ENCODE measurements at places on chromosomes 4 and X.

DNA sequence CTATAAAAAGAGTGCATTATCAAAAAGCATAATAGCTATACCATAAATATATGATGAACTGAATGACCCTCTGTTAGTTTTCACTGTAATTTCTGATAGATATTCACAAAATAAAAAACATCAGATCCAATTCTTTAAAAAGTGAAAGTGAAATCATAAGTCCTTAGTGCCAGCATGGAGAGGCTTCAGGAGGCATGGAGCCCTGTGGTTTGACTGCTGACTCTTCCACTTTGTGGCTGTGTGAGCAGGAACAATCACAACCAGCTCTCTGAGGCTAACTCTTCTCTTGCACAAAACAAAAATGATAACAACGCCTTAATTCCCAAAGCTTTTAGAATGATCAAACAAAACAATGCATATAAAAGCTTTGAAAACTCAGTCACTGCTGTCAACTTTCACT is 1143.9 kb downstream of the PDHA2 start:
- no peak for DNase-seq

GRCh38 chrX:70026112-70026850 is 23.5 kb downstream of the AWAT2 start:
- DNase-seq: no peak

GRCh38 chr4:25928379-25929297 is 14.6 kb downstream of the SMIM20 start:
- no peak for DNase-seq

GRCh38 chr4:177281351-177281909 is 28.2 kb upstream of the NEIL3 start:
- DNase-seq: no peak

DNA sequence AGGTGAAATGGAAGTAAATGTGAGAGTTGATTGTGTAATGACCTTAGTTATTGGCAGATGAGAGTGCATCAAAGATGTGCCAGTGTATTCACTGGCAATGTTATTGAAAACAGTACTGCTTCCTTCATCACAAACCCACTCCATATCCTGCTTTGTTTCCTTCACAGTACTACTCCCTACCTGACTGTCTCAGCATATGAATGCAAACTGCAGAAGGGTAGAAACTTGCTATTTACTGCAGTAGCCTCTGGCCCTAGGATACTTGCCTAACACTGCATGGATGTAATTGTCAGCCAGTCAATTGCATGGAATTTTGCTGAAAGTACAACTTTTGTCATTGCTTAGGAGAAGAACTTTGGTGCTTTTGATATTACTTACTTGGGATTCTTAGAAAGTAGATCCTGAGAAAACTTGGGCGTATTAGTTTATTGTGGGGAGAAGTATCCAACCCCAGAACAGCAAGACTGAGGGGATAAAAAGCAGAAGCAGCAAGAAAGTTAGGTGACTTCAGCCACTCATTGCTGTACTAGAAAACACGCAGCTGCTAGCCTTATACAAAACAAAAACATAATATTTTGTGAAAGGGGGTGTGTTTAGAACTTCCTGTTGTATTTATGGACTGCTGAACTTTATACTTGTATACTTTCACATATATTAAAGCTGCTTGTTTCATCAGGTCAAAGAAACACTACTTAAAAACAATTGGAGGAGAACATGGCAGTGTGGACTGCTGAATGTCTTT is 219.0 kb downstream of the CCNG2 start:
- no peak for DNase-seq

- DNase-seq: no peak
Observed at GRCh38 chr4:71713611-71714203, 70.2 kb downstream of the GC start.

DNA sequence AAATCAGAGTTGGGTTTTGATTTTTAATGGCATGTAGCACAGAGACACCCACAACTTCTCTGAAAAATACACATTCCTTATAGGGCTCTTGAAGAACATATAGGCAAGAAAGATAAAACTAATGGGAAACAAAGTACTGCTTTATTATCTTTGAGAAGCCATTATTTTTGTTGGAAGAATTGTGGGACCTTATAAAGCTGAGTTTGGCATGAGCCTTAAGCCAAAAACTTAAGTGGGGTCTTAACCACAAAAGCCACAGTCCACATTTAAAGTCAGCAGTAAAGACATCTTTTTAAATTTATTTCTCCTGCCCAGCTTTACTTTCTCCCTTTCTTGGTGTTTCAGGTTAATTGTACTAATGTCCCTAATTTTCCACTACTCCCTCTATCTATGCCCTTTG is 1297.3 kb downstream of the C4orf33 start:
- DNase-seq: no peak

DNA sequence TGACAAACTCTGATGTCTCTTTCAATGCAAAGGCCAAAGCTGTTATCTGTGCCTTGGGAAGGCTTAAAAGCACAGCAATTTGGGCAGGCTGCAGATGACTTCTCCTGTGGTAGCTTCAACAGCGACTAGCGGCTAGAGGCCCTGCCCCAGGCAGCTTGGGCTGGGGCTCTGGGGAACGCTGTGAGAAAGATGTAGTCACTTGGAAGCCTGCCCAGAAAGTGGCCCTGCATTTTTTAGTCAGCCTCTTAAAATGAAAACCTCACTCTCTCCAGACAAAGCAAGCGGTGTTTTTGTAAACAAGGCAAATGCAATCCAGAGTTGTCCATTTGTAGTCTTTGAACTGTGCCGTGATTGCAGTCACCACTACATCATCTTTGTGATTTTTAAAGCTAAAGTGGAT is 27.5 kb downstream of the PCYT1B start:
- DNase-seq: no peak

- no peak for DNase-seq
Observed at GRCh38 chr4:187499956-187500355, 495.6 kb upstream of the ZFP42 start.

DNA sequence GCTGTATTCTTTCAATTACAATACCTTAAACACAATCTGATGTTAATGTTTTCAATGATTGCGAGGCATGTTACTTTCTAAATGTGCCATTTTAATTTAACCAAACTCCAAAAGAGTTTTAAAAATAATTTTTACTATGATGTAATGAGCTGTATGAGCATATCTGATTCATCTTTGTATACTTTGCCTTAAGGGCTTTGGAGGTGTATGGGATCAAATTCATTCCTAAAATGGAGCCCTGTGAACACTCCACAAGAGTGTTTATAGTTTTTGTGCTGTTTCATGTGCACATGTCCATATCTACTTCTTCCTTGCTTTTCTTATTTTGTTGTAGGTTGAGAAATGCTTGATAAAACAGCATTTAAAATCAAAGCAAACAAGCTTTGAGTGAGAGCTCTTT is 82.4 kb downstream of the ATP10D start:
- no peak for DNase-seq

DNA sequence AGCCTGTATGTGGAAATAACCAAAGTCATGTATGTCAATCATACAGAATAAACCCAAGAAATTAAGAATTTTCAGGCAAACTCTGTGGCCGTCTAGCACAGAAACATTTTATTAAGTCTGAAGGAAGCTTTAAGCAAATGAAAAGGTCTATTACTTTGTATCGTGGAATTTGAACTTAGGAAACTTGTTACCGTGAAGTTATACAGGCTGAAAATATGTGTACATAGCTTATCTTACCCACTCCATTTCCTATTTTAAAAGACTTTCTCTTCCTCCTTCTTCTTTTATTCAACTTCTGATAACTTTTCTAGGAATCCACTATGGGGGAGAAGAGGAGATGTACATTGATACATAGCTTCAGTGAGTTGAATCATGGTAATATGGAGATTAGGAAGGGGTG is 108.3 kb downstream of the AGTR2 start:
- DNase-seq: no peak

GRCh38 chr4:148017801-148018200 is 285.9 kb downstream of the ARHGAP10 start:
- DNase-seq: no peak

DNA sequence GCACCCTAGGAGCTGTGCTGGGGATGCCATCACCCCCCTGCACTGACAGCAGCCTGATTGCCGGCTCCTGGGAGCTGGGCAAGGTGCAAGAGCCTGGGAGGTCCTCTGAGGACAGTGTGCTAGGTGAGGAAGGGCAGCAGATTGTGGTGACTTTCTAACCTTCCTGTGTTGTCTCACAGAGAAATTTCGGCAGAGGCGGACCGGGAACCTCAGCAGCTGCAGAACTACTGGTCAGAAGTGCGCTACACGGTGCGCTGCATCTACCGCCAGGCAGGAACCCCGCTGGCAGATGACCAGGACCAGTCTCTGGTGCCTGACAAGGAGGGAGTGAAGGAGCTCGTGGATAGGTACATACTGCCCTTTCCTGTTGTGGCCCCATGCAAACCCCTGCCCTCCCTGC is 89.8 kb downstream of the FAM193A start:
- peak; percentile 52 for DNase-seq

Measured in sigmoid colon (tissue), 7 donors.